ENCODE measurements at places on chromosomes 4 and X. TPM values are rescaled to one million over a fixed set of nuclear protein-coding genes. Genes with fewer than 3 reads are reported as not detected.

DNA sequence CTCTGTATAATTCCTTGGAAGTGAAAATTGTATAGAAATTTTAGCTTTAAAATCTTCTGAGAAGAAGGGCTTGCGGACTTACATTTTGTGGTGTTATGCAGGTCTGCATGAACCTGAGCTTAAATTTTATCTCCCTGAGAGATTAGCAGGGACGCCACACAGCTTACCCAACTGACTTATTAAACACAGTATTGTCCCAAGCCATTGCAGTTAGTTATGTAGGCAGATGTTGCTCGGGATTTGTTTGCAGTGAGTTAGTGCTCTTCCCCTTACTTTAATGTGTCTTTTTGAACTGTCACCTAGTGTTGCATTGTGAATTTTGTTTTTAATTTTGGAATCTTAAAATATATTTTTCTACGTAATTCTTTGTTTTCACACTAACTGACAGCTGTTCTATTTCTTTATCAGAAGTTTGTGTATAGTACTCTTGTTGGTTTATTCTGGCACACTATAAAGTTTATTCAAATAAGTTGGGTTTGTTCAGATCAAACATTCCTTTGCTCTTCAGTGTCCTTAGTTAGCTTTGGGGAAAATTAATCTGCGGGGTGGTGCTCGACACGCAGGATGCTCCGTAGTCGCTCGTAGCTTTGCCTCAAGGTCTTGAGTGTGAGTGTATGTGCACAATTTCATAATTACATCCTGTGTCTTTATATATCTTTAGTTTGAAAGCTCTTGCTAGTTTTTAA is 145.4 kb downstream of the STIM2 start:
- DNase-seq: peak; percentile 36
- peaks cover 10% of the 10 kb centered on the region for H3K4me1 ChIP-seq
- H3K27me3 ChIP-seq: no peaks in the 10 kb centered on the region
- H3K27ac ChIP-seq: peak overlapping the region; percentile 47
- H3K4me3 ChIP-seq: no peak overlapping the region

DNA sequence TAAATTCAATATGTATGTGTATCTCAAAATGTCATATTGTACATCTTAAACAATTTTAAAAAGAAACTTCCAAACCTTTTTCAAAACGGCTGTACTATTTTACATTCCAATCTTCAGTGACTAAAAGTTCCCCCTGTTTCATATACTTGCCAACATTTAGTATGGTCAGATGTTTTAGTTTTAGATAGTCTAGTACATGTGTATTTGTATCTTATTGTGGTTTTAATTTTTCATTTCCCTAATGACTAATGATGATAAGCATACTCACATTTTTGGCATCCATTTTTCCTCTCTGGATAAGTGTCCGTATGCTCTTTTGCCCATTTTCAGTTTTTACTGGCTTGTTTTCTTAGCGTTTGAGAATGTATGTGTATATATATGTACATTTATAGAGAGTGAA is 212.2 kb upstream of the MAGEB18 start:
- no peak overlapping the region for H3K27ac ChIP-seq
- H3K4me1 ChIP-seq: no peaks in the 10 kb centered on the region
- H3K27me3 ChIP-seq: no peaks in the 10 kb centered on the region
- DNase-seq: no peak
- H3K4me3 ChIP-seq: no peak overlapping the region
- no peaks in the 10 kb centered on the region for H3K36me3 ChIP-seq

DNA sequence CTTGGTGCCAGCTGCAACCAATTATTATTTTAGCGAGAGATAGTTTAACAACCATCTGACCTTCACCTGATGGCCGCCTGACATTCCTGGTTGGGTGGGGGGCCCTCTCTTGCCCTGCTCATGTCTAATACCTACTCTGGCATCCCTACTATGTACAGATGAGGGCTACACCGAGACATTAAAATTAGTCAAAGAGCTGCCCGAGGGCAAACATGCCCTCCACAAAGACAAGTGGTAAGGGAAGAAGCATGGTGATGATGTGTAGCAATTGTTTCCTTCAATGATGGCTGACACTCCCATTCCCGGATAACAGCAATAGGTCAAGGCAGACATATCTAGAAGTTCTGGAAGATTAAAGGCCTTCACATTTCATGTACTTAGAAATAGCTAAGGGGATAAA is 49.6 kb downstream of the MAP7D3 start:
- no peak for DNase-seq
- peaks cover 1% of the 10 kb centered on the region for H3K27me3 ChIP-seq
- H3K27ac ChIP-seq: no peak overlapping the region
- H3K36me3 ChIP-seq: no peaks in the 10 kb centered on the region
- H3K4me1 ChIP-seq: peaks cover 11% of the 10 kb centered on the region
- H3K4me3 ChIP-seq: no peak overlapping the region

- H3K36me3 ChIP-seq: no peaks in the 10 kb centered on the region
- peak; percentile 73 for DNase-seq
- no peak overlapping the region for H3K4me3 ChIP-seq
- H3K4me1 ChIP-seq: no peaks in the 10 kb centered on the region
- no peak overlapping the region for H3K27ac ChIP-seq
Observed at GRCh38 chrX:78650906-78651437, 8.2 kb downstream of the RTL3 start.

DNA sequence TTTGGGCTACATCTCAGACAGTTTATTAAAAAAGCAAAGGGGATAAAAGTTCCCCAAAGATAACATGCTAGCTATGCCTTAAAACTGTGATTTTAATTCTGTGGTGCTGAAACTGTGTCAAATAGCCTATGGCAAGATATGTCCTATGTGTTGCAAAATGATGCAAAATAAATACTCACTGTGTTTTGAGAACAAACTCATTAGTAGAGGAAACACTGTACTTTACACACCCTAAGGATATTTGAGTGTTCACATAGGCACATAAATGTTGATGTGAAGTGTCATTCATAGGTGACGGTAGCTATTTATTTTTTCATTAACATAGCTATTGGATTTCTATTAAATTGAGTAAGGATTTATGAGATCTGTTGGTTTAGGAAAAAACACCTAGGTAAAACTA is 351.9 kb downstream of the FAT4 start:
- no peak overlapping the region for H3K4me3 ChIP-seq
- H3K4me1 ChIP-seq: no peaks in the 10 kb centered on the region
- no peaks in the 10 kb centered on the region for H3K36me3 ChIP-seq
- no peak for DNase-seq
- H3K27ac ChIP-seq: no peak overlapping the region

Gene FGFRL1
- polyA plus RNA-seq: 87.3 TPM
